Effector CD8-positive, alpha-beta T cell (primary cell): ENCODE measurements at places on chromosomes 1 and 21.

DNA sequence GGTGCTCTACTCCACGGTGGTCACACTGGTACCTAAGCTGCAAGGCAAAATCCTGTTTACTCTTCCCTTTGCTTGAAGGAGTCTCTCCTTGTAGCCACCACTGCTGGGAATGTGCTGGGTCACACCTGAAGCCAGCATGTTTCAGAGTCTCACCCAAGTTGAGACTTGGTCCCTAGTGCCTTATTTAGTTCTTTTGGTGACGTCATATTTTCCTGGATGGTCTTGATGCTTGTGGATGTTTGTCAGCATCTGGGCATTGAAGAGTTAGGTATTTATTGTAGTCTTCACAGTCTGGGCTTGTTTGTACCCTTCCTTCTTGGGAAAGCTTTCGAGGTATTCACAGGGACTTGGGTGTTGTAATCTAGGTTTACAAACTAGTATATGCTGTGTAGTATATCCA lies 5.6 kb upstream of the MTARC2 start:
- DNase-seq, result no peak

DNA sequence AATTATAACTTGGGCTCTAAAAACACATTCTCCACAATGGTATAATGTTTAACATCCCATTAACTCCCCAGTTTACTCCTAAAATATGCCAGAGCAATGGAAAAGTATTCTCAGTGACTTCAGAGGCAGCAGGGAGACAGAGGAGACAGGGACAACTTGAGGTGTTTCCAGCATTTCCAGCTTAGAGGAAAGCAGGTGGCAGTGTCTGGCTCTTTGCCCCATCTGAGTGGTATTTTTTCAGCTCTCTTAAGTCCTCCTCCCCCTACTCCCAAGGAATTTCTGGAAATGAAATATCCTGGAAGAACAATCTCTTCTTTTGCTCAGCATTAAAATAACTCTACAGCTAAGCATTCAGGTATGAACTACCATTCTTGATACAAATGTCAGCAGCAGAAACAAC lies 10.8 kb upstream of the ERMAP start:
- DNase-seq, result no peak

GRCh38 chr1:70890408-70890807 lies 157.2 kb downstream of the PTGER3 start:
- no peak for DNase-seq

DNA sequence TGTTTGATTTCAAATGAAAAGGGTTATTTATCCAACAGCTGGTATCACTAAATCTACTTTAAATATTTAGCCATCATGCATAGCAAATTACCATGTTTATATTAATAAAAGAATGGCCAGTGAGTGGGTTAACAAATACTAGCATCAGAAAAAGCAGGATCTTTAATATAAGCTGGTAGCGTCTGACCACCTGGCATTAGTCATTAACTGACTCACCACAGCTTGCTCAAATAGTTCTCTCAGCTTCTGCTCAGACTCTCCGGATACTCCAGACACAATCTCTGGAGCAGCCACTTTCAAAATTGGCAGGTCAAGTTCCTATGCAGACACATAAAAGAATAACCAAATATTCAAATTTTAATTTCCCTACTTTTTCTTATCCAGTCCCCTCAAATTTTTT lies 29.6 kb downstream of the NVL start:
- DNase-seq, result no peak

DNA sequence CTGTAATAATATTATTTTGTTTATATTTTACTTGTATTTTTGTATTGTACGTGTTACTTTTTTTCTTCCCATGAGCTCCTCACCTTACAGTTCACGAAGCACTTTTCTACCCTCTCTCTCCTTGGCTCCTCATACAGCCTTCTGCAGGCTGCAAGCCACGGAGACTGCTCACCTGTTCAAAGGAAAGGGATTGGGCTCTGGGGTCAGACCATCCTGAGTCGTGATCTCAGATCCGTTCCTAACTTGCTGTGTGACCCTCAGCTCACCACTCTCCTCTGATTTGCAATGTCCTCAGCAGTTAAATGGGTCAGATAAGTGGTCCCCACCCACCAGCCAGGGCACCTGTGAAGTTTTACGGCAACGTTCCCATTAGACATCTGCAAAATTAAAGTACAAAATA lies 54.1 kb downstream of the VWA5B1 start:
- DNase-seq, result no peak

DNA sequence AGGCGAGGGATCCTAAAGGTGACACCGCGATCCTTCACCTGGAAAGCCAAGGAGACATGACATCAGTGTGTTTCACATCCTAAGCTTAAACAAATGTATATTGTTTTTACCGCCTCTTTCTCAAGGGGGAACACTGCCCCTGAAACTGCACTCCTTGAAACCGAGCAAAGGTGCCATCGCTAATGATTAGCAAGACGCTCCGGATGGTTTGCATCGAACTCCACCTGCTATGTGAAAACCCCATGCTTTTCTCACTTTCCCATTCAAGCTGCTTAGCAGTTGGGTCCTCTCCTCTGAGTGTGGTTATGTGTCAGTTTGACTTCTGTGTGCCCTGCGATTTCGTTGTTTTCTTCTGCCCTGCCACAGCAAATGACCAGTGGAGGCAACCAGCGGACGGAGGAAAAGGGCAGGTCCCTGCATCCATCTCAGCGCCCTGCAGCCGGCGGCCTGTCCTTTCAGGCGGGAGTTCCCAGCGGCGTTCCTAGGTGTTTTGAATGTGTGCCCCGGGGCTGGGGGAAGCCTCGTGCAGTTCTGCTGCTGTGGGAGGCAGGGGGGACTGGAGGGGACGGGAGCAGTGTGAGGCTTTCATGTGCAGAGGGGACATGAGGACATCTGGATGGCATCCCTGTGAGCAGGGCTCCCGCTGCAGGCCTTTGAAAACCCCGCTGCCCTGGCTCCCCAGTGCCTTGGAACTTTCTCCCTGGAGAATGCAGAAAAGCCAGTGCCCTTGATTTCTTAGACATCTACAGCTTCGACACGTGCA lies 16.1 kb downstream of the ZBTB18 start:
- DNase-seq, result no peak

GRCh38 chr1:205438213-205439158 lies 16.6 kb upstream of the LEMD1 start:
- DNase-seq, result no peak

GRCh38 chr1:227357171-227357926 lies 39.1 kb upstream of the CDC42BPA start:
- no peak for DNase-seq

DNA sequence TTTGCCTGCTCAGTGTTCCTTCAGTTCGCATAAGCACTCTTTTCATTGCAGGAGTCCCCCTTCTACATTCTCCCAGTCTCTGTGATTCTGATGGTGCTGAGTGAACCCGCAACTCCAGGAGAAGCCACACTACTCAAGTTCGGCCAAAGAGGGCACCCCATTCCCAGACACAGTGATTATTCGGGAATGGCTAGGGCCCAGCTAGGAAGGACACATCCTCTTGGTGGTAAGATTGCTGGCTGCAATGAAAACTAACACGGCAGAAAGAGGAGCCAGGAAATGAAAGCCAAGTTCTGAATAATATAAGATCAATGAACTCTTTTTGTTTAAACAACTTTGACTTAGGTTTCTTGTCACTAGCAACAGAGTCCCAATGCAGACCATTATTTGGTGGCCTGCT lies 14.9 kb downstream of the CREG1 start:
- DNase-seq, result no peak

DNA sequence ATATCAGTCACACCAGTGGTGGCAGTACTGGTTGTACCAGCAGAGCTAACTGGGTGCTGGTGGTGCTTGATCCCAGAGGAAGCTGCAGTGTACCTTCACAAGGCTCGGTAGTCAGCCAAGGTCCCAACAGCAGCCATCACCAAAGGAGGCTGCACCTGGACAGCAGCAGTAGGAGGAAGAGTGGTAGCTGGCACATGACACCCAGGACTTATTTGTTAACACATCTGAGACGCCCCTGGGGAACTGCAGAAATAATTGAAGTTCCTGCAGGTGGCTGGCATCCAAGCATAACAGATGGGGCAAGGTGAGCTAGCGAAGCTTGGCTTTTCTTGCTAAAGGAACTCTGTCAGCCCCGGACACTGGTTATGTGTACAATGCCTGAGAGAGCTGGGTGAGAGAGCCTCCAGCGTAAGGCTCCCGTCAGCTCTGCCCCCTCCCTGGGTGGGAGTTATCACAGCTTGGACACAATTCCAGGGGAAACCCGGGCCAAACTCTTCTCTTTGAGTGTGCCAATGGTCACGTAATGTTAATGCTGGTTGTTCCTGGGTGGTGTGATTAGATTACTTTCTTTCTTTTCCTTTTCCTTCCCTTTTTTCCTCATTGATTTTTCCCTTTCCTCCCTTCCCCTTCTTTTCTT lies 29.1 kb upstream of the PARP1 start:
- DNase-seq, result no peak

DNA sequence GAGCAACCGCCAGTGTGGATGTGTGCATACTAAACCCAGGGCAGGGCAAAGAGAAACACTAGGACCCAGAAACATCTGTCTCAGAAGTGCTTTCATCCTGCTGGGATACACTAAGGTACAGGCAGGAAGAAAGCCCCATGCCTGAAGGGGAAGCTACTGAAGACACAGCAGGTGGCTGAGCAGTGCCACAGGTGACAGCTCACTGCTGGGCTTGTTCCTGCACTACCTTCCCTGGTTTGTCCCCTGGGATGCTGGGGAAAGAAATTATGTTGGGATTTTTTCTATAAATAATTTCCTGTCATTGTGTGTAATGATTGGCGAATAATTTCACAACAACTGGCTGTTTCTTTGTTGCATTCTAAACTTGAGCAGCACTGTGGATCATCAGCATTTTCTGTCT lies 245.3 kb upstream of the RAB4A start:
- no peak for DNase-seq

DNA sequence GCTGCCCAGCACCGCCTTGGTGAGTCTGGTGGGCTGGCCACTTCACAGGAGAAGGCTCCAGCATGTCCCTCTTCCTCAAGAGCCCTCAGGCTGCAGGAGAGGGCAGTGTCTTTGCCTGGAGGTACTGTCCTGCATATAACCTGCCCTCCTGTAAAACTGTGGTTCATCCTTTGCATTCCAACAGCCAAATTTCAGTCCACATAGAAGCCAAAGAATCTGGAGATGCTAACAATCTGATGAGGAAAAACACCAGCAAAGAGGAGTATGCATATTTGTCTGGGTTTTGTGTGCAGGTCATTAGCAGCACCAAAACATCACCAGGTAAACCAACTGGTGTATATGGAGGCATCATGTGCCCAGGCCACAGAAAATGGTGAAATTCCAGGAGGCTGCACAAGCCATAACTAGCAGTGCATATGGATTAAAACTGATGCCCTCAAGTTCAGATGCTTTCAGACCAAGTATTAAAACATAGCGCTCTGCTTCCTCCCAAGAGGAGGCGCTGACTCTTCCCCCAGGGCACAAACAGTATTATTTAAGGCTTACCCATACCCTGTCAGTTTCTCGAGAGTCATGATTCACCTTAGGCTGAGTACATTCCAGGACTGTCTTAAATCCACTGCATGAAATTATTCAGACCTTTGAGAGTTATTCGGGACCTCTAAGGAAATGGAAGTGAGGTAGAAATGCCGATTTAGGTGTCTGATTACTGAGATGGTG lies 150.5 kb upstream of the COA6 start:
- no peak for DNase-seq

GRCh38 chr1:234206651-234207284 lies 166.5 kb upstream of the COA6 start:
- DNase-seq, result no peak

DNA sequence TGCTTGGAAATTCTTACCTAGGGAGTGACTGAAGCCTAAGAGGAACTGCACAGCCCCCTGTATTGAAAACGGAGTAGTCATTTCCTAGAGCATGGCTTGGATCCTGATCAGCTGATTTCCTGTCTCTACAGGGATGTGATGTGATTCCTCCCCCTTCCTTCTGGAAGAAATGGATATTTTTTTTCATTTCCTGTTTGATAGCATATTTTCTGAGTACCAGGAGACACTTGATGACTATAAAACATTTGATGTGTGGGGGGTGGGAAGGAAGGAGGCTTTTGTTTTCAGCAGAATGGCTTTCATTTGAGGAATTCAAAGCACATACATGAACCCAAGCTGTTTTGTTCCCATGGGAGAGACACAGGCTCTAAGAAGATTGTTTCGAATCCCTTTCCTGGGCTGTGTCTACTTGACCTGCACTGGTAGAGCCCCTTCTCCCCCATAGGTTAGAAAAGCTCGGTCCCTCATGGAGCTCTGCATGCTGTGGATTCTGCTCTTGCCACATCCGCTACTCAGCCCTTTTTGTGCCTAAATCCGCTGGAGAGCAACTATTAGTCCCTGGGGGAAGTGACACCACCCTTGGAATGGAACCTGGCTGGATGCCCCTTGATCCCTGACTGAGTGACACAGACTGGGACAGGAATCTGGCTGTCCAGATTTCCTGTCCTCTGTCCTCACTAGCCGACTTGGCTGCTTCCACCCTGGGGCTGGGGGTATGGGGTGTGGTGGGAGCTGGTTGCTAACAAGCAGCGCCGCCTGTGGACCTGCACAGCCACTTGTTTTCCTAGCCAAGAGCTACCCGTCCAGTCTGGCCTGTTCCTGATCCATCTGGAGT lies 71.8 kb upstream of the MACF1 start:
- no peak for DNase-seq

- no peak for DNase-seq
Measured at GRCh38 chr1:47676311-47677054, 238.6 kb downstream of the FOXD2 start.
